ENCODE measurements at places on chromosomes 4 and X.

DNA sequence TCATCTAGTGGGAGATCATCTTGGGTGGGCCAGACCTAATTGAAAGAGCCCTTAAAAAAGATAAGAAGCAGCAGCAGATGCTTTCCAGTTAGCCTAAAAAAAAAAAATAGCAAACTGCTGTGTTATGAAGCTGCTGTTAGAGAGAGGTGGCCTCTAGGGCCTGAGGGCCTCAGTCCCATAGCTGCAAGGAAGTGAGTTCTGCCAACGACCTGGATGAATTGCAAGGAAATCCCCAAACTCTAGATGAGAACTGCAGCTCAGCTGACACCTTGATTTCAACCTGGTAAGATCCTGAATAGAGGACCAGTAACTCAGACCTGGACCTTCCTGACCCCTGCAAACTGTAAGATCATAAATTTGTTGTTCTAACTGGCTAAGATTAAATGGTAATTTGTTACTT, 275.2 kb downstream of the TENM3 start:
- DNase-seq, result no peak

- no peak for DNase-seq
Observed at GRCh38 chr4:96833831-96834230, 993.9 kb downstream of the PDHA2 start.

- DNase-seq, result no peak
Observed at GRCh38 chr4:8855818-8856245, 15.8 kb downstream of the HMX1 start.

DNA sequence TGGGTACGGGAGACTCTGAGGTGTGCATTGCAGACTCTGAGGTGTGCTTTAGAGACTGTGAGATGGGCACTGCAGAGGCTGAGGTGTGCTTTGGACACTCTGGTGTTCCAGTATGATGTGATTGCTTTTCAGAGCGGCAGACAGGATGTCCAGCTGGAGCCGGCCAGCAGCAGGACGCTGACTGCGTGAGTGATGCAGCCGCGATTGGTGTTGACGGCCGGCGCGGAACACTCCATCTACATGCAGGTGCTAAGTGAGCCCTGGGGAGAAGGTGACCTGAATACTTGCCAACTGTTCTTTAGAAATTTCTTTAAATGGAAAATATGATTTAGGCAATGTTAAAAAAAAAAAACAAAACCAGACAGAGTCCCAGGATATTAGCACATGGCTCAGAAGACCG, 103.1 kb upstream of the PPP2R3B start:
- no peak for DNase-seq

- DNase-seq, result no peak
Observed at GRCh38 chr4:14920759-14921320, 81.4 kb upstream of the CPEB2 start.

- DNase-seq, result no peak
Observed at GRCh38 chrX:56314334-56314733, 82.2 kb downstream of the KLF8 start.

DNA sequence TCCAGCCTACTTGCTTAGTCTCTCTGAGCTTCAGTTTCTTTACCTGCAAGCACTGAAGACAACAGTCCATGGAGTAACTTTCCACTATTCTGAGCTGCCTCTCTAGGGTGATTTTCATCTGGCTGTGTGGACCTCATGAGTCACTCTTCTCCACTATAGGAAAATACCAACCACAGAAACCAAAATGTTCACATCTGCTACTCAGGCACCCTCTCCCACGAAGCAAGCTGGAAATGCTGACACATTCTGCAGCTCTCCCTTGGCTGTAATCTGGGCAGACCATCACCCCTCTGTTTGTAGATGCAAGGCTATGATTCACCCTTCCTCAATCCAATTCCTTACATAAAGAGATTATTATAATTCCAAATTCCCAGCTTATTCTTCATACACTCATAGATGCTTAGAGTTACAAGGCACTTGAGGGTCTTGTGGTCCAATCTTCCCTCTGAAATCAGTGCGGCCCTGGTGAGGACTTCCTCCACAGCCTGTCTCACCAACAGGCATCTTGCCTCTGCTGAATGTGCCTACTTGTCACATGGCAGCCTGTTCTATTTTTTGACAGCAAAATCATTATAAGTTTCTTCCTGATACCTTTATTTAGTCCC, 97.0 kb upstream of the LNX1 start:
- peak; percentile 98 for DNase-seq

DNA sequence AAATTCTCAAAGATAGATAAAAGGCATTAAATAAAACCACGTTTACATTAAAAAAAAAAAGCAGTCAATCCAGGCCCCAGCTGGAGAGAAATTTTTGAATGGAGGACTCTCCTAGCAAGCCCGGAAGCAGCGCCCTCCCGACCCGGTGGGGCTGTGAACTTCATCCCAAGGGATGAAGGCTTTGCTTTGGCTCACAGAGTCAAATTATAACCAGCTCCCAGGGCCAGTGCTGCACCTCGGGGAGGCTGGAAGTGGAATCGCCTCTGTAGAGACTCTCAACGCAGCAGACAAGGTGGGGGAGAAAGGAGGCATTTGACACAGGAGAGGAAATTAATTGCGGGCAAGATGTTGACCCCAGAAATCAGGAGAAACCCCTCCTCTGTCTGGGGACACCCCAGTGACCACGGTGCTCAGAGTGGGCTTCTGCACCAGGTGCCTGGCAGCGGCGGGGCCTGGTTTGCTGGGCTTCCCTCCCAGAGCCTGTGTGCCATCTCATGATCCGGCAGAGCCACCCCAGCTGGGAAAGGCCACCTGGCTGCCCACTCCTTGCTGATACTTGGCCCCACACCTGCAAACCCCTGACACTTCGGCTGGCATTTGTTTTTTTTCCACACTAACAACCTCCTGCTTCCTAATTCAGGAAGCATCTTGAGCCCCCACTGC, 71.7 kb downstream of the ABLIM2 start:
- DNase-seq, result no peak

- DNase-seq, result peak; percentile 50
Observed at GRCh38 chr4:182286035-182286434, 42.8 kb downstream of the TENM3 start.

DNA sequence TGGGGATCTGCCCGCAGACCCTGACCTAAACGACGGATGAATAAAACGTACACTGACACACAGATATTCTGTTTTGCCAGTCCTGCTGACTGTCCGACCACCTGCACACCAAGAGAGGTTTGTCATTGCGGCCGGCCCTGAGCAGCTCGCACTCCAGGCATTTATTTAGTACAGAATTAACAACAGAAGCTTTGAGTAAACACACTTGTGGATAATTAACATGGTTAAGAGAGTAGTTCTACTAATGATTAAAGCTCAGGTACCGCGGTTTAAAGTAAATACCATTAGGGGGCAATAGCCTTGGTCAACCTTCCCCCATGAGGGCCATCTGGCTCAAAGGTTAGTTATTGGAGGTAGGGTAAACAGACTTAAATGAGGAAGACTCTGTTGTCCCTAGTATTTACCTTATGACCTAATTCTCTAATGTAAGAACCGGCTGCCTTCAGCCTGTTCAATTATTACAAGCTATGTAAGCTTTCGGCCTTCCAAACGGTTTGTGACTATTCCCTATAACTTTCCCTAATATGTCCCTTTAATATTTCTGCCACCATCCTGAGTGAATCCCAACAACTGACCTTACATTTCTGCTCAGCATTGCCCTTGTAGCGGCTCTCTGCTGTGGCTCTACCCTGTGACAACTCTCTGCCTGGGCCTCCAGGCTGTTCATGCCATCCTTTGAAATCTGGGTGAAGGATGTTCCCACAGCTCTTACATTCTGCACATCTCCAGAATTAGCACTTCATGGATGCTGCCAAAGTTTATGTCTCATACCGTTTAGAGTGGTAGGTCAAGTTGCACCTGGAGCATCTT, 46.9 kb upstream of the SYTL5 start:
- no peak for DNase-seq

DNA sequence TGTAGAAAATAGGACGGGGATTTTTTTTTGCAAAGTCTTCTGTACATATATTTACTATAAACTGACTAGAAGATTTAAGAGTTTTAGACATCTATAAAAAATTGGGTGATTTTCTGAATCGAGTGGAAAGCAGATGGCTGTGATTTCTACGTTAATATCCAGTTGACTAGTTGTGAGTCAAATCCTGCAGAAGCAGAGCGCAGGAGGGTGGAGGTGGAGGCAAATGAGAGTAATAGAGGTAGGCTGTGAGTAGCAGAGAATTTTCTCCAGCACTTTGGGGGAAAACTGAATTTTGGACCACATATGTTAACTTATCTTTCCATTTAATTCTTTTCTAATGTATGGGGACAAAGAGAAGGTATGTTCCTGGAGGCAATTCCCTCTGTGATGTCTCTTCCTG, 82.1 kb upstream of the SOX3 start:
- DNase-seq, result no peak

DNA sequence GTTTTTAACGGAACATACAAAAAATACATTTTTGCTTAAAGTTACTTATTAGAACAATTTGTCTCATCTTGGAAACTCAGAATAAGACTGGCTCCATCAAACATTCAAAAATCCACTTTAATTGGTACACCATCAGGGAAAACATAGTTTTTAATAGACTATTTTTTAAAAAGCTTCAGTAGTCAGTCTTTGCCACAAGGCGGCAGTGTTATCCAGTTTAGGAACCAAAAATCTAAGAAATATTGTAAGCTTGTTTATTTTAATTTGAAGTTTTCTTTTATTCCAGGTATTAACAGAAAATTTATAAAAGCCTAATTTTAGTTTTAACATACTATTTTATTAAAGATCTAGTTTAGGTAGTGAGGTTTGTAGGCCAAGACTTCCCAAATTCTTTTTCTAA, 107.7 kb downstream of the APOOL start:
- peak; percentile 1 for DNase-seq

GRCh38 chr4:20432088-20432487, 180.4 kb downstream of the SLIT2 start:
- no peak for DNase-seq

- DNase-seq, result peak; percentile 6
Observed at GRCh38 chr4:53633608-53634007, 42.3 kb upstream of the LNX1 start.

GRCh38 chr4:156771171-156771837, 200.3 kb downstream of the PDGFC start:
- DNase-seq, result peak; percentile 74

DNA sequence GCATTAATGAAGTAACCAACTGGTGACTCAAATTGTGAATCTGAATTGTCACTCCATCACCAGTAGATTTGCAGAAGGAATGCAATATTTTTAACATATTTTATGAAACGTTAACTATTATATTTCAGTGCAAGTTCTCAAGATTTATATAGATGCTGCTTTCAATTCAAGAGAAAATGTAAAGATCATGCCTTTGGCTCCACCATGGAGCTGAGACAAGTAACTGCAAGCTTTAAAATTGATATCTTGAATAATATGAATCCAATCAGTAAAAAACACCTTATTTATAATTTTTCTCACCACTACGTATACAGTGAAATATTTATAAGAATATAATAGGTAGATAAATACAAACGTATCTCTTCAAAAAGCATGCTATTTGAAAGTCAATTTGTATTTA, 27.8 kb upstream of the GALNTL6 start:
- DNase-seq, result no peak

DNA sequence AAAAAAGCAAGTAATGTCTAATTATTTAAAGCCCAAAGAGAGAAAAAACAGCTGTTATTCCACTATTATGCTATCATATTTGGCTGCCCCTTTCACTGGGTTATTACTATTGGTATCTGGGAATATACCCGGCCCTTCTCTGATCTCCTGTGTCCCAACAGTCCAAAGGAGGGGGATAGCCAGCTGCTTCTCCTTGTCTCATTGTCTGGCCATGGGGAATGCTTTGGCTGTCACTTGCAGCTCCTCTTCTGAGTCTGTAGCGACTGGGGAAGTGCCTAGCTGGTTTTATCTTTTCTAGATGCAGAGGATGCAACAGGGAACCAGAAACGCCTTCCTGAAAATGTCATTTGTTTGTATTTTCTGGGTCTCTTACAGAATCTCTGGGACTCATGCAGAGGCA, 33.9 kb downstream of the MGARP start:
- DNase-seq, result no peak

GRCh38 chrX:13110433-13111324, 66.3 kb upstream of the FAM9C start:
- peak; percentile 88 for DNase-seq

DNA sequence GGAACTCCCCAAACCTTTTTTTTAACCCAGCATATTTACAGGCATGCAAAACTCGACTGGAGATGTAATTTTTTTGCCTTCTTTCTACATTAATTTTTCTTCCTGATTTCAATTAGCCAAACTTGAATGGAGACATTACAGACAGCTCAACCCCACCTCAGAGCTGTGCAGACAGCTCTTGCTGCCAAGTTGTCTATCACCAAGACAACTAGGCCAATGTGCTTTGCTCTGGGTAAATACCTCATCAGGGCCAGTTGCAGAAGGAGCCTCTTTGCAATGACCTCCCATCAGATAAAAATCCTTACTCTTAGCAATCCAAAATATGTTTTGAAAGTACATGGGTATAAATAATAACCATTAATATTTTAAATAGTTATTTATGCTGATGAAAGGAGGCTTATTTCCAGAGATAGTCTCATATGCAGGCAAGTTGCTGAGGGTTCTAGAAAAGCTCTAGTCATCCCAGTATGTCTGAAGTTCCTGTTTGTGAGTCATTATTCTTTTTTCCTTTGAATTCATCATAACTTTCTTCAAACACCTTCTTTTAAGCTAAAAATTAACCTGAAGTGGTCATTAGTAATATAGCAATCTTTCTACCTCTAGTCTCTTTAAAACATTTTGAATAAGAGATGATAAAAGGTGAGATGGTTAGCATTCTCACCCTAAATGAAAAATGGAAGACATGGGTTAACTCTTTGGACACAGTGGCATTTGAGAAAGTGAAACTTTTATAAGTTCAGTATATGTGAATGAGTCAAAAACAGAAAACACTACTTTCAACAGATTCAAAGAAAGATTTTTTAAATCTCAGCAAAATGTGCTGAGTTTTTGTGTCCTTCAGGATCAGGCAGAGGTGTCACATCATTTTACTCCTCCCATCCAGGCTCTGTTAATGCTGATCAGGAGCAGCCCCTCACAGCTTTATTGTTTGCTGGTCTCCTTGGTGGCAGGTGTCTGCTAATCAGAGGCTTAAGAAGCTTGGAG, 475.5 kb upstream of the FGF16 start:
- no peak for DNase-seq

DNA sequence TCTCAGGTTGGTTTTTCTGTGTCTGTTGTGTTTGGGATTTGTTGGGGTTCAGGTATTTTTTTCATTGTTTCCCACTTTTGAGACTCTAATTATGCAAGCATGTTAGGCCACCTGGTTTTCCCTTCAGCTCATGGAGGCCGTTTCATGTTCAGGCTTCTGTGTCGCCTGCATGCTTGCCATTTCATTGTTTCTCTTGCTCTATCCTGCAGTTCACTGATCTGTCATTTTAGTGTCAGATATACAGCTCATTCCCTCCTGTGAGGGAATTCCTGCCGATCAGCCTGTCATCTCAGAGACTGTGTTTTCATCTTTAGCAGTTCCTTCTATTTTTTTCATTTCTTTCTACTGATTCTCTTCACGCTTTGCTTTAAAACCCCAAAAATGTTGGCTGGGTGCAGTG, 49.4 kb upstream of the HGFAC start:
- DNase-seq, result no peak

- no peak for DNase-seq
Observed at GRCh38 chrX:154123241-154124219, 20.5 kb upstream of the OPN1LW start.

- no peak for DNase-seq
Observed at GRCh38 chrX:27085346-27085745, 377.8 kb downstream of the PPP4R3C start.

GRCh38 chr4:11878241-11878640, 449.5 kb upstream of the HS3ST1 start:
- no peak for DNase-seq

Data from EL (cell line).